ENCODE measurements at places on chromosomes 7 and 10.

DNA sequence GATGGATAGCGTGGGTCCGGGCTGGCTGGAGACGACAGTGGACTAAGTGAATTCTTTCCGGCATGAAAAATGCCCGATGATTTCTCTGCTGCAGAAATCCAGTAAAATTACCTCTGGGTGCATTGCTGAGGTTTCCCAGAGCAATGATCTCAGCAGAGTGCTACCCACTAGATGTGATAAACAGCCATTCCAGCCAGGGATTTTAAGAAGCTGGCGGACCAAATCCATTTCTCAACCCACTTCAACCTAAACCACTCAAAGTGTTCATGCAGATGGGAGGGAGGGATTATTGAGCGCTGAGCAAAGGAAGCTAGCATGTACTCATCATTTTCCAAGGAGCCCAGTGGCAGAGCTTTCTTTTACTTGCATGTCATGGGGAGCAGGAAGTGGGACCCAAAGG, 116.7 kb downstream of the PRKCQ start:
- no peak for DNase-seq

DNA sequence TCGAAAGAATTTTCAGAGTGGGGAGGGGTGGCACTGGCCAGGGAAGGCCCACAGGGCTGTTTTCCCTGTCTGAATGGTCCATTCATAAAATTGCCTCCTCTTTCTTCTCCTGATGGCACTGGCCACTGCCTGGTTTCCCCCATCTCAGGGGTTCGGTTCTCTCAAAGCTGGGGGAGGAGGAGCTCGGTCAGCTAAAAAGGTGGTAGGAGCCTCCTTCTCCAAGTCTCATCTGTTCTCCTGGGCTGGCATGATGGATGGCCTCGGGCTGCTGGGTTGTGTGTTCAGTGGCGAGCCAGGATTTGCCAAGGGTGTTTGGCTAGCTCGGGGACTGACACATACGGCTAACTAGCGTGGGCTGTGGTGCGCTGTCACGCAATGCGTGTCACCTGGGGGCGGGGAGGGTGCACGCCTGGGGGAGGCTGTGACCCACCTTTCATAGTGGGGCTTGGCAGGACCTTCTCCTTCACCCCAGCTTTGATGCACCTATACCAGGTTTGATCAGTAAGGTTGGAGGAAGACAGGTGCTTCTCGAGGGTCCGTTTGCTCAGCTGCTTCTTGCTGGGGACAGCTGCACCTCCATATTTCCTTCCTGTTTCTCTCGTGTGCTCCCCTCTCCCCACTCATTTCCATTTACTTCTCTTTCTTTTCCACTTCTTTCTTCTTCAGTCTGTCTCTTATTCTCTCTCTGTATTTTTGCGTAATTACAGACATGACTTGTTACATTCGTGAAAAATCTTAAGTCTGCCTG, 36.3 kb downstream of the RBM20 start:
- DNase-seq, result no peak

DNA sequence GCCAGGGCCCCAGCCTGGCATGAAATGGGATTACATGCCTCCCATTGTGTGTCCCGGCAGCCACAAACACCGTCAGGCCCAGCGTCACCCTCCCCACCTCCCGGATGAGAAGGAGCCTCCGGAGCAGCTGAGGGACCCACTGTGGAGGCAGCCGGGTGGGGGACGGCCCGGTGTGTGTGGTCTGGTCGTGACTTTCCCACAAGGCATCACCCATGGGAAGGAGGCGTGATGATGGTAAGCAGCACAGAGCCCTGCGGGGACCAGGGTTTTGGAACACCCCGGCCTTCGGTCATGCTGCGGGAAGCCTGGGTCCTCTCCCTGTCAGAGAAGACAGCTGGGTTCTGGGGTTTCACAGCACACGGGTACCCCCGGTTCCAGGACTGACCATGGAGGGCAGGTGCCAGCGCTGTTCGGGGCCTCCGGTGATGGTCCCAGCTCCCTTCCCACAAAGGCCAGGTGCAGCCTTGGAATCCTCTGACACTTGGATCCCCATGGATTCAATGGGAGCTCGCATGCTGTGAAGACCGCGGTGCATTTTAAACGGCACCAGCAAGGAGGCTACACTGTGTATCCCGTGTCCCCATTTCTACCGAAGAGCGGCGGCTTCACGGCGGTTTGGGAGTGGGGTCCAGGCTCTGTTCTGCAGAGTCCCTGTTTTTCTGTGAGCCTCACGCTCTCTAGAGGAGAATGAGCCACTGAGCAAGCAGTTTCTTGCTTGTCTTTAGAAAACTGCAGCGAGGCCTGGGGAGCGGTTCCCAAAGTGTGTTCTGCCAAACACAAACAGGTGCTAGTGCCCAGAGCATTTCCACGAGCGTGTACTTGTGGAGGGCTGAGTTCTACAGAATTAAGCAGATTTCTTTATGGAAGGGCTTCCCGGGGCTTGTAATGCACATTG, 336.0 kb downstream of the ADARB2 start:
- DNase-seq, result no peak

DNA sequence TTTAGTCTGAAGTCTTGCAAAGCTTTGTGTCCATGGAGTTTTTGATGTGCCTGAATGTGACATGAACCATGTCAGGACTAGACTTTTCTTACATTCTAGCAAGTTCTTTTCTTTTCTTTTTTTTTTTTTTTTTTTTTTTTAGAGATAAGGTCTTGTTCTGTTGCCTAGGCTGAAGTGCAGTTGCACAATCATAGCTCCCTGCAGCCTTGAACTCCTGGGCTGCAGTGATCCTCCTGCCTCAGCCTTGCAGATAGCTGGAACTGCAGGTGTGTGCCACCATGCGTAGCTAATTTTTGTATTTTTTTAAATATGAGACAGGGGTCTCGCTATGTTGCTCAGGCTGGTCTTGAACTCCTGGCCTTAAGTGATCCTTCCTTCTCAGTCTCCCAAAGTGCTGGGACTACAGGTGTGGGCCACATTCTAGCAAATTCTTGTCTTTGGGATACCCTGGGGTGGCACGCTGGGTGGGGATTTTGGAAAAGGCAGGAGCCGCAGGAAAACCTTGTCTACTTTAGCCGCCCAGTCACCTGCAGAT, 152.8 kb downstream of the SVIL start:
- no peak for DNase-seq

GRCh38 chr10:29181936-29182335, 106.9 kb upstream of the LYZL1 start:
- no peak for DNase-seq

Data from activated T-cell treated with anti-CD3 and anti-CD28 coated beads, Interleukin-2, amount 50 U/mL, for 72 hours (primary cell).